ENCODE measurements at places on chromosomes 16 and 17. TPM values are rescaled to one million over a fixed set of nuclear protein-coding genes. Genes with fewer than 3 reads are reported as not detected.

RHBDL3 gene
- 2.9 TPM for total RNA-seq

NDRG4 gene
- 31.6 TPM for total RNA-seq

CMIP gene
- 1.9 TPM for total RNA-seq

ADAM11 gene
- 2.3 TPM for total RNA-seq

TMC8 gene
- total RNA-seq = not detected

KRTAP3-1 gene
- not detected for total RNA-seq

KRTAP3-2 gene
- not detected for total RNA-seq

EMP2 gene
- 9.9 TPM for total RNA-seq

PRKCB gene
- total RNA-seq = under 0.01 TPM

C17orf113 gene
- 0.62 TPM for total RNA-seq

CBLN1 gene
- 0.68 TPM for total RNA-seq

IL34 gene
- total RNA-seq = not detected

KRTAP2-2 gene
- not detected for total RNA-seq

ATXN1L gene
- 8.0 TPM for total RNA-seq

MT4 gene
- total RNA-seq = not detected

CCL7 gene
- total RNA-seq = not detected

MAPT gene
- total RNA-seq = 1.3 TPM

DPEP3 gene
- total RNA-seq = not detected

PYDC1 gene
- total RNA-seq = not detected

CCL4L2 gene
- not detected for total RNA-seq

GPRC5B gene
- 0.76 TPM for total RNA-seq

DOC2A gene
- 0.12 TPM for total RNA-seq

SCARF1 gene
- total RNA-seq = not detected

NPIPB2 gene
- total RNA-seq = 1.0 TPM

FAM171A2 gene
- total RNA-seq = 3.4 TPM

SOST gene
- total RNA-seq = 4.2 TPM

ALOX12B gene
- total RNA-seq = not detected

ITGA3 gene
- total RNA-seq = 106 TPM

ELMO3 gene
- 0.29 TPM for total RNA-seq

CCL4 gene
- not detected for total RNA-seq

HASPIN gene
- total RNA-seq = 9.4 TPM

PLA2G10 gene
- total RNA-seq = not detected

GRAPL gene
- total RNA-seq = not detected

SRCIN1 gene
- total RNA-seq = not detected

TP53TG3 gene
- total RNA-seq = not detected

GRB7 gene
- total RNA-seq = 0.41 TPM

CDRT15 gene
- total RNA-seq = not detected

CLEC19A gene
- total RNA-seq = 0.68 TPM

SP2 gene
- total RNA-seq = 1.9 TPM

TMEM98 gene
- 40.1 TPM for total RNA-seq

BRCA1 gene
- total RNA-seq = 28.4 TPM

MYL4 gene
- 0.10 TPM for total RNA-seq

ATPAF2 gene
- 13.8 TPM for total RNA-seq

STX1B gene
- total RNA-seq = not detected

FAM20A gene
- total RNA-seq = not detected

BHLHA9 gene
- total RNA-seq = not detected

BCO1 gene
- 0.94 TPM for total RNA-seq

TBC1D3K gene
- total RNA-seq = not detected

GPR139 gene
- not detected for total RNA-seq

VAT1L gene
- total RNA-seq = 6.4 TPM

FMNL1 gene
- total RNA-seq = 4.4 TPM

TMEM238L gene
- not detected for total RNA-seq

COTL1 gene
- total RNA-seq = 197 TPM

MAP3K14 gene
- 4.3 TPM for total RNA-seq

SMIM36 gene
- not detected for total RNA-seq

CYGB gene
- 0.25 TPM for total RNA-seq

EIF4A3 gene
- total RNA-seq = 178 TPM

Data from H4 (cell line).